ENCODE measurements at places on chromosomes 1 and 21. TPM values are rescaled to one million over a fixed set of nuclear protein-coding genes. Genes with fewer than 3 reads are reported as not detected.

The GNG4 gene
- total RNA-seq: 0.34 TPM

The ZNF648 gene
- not detected for total RNA-seq

The NBPF12 gene
- 2.2 TPM for total RNA-seq

The LRRIQ3 gene
- 0.06 TPM for total RNA-seq

The CSTB gene
- total RNA-seq: 21.5 TPM

The XCL1 gene
- not detected for total RNA-seq

The TP73 gene
- total RNA-seq: not detected

The ABCG1 gene
- 0.29 TPM for total RNA-seq

The KIRREL1 gene
- 142 TPM for total RNA-seq
